Urothelium cell line (cell line): ENCODE measurements at places on chromosomes 4 and X.
A peak's percentile ranks its signal among the peaks of the same experiment; 100 is the strongest.

GRCh38 chr4:139176302-139177048 lies 543 bp downstream of the ELF2 start:
- DNase-seq: peak; percentile 48

DNA sequence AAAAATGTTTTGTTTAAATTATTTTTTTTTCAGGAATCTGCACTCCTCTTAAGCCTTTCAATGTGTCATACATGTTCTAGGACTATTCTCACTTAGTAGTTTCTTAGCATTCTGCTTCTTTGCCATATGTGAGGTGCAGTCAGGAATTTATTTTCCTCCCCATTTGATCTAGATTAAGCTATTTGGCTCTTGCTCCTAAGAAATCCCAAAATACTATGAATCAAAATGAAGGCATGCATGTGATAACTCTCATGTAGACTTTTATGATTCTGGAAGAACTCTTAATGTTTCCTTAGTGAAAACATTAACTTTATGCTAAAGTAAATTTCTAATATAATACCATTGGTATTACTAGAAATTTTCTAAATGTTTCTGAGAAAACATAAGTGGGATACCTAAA lies 664.5 kb downstream of the RAPGEF2 start:
- no peak for DNase-seq

DNA sequence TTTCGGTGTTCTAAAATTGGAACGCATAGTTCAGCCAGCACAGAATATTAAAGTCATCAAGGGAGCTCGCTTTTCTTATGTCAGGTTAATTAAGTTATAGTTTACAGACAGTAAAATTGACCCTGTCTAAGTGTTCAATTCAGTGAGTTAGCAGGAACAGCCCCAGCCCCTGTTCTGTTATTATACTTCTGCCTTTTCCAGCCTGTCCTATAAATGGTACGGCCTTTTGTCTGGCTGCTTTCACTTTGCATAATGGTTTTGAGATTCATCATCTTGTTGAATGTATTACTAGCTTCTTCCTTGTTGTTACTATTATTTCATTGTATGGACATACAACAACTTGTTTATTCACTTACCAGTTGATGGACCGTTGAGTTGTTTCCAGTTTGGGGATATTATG lies 9.5 kb downstream of the CXCL13 start:
- DNase-seq: no peak

DNA sequence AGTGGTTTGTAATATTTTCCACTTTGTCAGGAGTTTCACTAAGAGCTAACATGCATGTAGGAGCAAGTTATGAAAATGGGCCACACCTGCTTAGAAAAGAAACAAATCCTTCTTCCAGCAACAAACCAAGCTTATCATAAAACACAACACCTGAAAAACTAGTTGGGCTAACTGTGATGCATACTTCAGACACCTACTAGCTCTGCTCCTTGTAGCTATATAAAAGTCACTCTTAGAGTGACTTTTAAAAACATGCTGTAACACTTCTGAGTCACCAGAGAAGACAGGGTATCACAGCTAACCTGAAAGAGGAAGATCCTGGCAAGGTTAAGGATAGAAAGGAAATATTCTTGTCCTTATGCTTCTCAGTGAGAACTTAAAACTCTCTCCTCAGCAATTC lies 3.6 kb upstream of the SLAIN2 start:
- no peak for DNase-seq

DNA sequence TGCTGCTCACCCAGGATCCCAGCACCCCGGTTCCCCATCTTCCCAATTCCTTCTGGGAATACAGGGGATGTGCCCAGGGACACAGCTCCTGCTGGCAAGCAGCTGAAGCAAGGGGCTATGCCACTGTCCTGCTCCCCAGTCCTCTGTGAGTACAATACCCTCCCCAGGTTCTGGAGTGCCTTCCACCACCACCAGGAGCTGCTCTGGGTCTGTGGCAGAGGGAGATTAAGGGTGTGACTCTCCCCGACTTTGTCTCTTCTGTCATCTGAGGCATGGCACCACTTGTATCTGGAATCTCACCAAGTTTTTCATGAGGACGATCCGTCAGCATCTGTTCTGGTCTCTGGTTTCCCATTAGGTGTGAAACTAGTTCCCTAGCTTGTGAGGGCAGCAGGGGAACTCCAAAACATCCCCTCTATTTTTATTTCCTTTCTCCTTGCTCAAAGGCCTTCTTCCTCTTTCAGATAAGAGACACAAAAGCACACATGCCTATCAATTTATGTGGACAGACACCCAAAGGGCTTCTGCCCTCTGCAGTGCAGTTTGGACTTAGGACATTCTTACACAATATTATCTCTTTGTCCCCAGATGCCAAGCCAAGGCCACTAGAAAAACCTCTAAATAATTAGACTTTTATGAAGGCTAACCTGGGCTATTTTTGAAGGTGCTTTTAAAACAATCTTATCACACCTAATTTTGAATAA lies 26.8 kb downstream of the MGST2 start:
- DNase-seq: no peak

DNA sequence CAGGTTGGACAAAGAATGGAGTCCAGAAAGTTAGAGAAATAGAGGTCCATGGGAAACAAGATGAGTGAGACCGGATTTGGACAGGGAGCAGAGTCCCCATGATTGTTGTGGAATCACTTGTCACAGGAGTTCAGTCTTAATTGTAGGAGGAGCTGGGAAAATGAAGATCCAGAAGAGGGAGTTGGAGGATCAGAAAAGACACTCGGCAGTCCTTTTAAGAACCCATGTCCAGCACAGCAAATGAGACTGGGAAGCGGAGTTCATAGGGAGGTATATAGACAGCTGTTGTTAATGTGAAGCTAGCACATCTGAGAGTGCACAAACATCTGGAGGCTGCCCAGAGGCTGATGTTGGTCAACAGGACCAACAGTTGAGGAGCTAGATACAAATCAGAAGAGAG lies 111.4 kb upstream of the RXFP1 start:
- peak; percentile 11 for DNase-seq

DNA sequence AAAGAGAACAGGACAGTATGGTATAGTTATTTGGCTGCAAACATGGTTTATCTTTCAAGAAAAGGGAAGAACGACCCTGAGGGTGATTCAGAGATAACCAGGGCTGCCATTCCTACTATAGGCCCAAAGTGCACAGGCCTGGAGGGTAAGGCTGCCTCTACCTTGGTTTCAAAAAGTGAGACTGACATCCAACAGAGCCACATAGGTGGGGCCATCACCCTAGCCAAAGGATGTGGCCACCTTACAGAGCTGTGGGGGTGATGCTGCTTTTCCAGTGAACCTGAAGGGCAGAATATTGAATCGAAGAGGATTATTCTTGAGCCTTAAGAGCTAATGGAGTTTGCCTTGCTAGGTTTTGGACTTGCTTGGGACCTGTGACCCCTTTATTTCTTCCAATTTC lies 15.7 kb downstream of the SH2D1A start:
- no peak for DNase-seq

DNA sequence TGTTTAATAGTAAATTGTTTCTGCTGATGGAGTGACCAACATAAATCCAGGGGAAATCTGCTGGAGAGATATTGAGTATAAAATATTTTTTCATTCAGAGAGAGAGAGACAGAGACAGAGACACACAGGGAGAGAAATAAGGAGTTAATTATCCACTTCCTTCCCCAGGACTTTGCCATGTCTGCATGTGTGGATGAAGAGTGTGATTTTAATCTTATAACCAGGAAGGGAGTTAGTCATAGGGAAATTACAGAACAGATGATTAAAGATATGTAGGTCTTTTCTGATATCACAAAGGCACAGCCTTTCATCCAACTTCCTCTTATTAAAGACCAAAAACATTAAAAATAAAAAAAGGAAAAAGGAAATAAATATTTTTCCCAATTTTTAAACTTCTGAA lies 526.3 kb downstream of the SPRY1 start:
- DNase-seq: no peak

- DNase-seq: no peak
Measured at GRCh38 chr4:126414741-126415140, 1100.0 kb downstream of the FAT4 start.

GRCh38 chr4:110484767-110485166 lies 8.8 kb downstream of the ENPEP start:
- DNase-seq: peak; percentile 27

GRCh38 chrX:16457239-16457638 lies 192.7 kb upstream of the S100G start:
- DNase-seq: no peak

GRCh38 chr4:78710536-78710935 lies 65.6 kb upstream of the BMP2K start:
- DNase-seq: no peak

DNA sequence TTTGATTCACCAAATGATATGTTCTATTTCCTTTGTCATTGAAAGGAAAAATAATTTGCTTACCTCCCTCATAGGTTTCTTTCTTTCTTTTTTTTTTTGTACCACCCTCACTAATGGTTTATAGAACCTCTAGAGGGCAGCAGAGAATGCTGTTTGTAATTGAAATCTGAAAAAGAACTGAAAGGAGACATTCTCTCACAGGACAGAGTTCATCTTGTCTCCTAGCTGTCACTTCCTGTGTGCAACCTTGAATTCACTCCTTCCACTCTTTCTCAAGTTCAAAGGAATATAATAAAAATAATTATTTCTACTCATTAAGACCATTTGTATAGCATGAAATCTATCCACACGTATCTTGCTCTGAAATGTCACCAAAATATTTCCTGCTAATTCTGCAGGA lies 51.0 kb downstream of the GUCY1B1 start:
- DNase-seq: peak; percentile 51

- no peak for DNase-seq
Measured at GRCh38 chrX:139798701-139799100, 90.7 kb upstream of the MCF2 start.

DNA sequence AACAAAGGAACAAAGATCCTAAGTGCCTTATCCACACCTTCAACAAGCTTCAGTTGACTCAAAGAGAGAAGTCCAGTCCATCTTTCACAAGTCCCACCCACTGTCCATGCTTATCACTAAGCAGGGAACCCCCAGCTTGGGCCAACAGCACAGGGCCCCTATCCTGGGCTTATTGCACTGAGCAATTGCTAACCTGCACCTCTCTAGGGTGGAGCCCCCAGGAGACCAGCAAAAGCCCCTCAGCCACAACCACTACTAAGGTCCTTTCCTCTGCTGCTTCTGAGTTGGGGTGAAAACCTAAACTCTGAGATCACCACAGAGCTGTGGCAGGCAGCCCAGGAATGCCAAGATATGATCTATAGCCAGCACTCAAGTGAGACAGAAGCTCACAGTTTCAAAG lies 96.7 kb upstream of the PBDC1 start:
- no peak for DNase-seq
